ENCODE measurements at places on chromosomes 7 and 10.

DNA sequence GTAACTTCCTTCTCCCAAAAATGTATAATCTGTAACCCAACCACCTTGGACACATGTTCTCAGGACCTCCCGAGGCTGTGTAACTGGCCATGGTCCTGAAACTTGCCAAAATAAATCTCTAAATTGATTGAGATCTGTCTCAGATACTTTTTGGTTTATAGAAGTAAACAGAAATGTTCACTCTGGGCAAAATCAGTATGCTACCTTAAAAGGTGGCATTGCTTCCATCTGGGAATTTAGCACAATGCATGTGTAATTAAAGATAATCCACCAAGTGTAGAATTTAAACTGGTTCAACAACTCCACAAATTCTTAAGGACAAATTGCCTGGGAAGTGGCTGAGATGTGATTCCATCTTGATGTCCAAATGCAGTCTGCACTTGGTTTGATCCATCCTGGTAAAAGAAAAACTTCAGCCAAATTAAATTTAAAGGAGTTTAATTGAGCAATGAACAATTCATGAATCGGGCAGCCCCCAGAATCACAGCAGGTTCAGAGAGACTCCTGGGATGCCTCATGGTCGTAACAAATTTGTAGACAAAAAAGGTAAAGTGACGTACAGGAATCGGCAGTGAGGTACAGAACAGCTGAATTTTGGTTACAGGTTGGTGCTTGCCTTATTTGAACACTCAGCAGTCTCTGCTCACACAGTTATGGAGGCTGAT is 102.6 kb upstream of the PFKP start:
- no peak for DNase-seq

- DNase-seq = peak; percentile 62
Observed at GRCh38 chr10:75165684-75166622, 44.6 kb upstream of the VDAC2 start.

DNA sequence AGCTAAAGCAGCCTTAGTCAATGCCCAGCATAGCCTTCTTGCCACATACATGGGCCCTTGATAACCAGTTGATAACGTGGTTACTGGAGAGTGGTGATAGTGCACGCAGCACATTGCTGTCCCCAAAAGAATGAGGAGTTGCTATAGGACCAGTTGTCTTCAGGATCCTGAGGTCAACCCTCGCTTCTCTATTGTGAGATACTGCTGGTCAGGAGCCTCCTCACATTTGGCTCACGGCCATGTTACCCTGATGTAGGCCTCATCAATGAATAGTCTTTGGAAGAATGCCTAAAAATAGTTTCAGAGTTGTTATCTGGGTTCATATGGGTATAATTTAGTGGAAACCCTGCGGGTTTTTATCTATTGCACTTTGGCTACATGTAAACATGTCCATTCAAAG is 230.7 kb downstream of the VTI1A start:
- DNase-seq = no peak

GRCh38 chr10:8639486-8640185 is 585.1 kb downstream of the GATA3 start:
- DNase-seq = no peak

GRCh38 chr7:92767437-92767836 is 68.9 kb downstream of the CDK6 start:
- no peak for DNase-seq

GRCh38 chr7:95694334-95694733 is 78.0 kb upstream of the DYNC1I1 start:
- no peak for DNase-seq

DNA sequence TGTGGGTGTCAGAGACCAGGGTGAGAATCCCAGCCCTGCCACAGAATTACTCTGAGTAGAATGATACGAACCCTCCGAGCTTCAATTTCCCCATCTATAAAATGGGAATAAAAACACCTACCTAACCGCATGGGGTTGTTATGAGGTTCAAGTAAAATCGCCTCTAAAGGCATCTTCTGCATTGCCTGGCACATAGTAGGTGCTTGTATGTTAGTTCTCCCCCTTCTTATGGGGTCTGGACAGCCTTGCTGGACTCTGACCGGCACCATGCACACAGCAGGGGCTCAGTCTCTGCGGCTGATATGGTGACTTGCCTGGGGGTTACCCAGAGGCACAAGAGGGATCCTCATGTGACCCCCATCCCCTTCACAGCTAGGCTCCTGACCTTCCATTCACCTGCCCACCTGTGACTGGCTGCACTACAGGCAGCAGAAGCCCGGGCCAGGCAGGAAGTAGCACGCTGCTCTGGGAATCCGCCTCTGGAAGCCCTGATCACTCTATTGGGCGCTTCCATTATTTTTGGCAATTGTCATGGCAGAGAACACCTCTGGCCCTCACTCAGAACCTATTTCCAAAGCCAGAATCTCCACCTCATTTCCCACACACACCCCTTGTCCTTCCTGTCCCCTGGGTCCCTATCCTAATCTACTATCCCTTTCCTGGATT is 6.0 kb downstream of the SH3PXD2A start:
- no peak for DNase-seq

DNA sequence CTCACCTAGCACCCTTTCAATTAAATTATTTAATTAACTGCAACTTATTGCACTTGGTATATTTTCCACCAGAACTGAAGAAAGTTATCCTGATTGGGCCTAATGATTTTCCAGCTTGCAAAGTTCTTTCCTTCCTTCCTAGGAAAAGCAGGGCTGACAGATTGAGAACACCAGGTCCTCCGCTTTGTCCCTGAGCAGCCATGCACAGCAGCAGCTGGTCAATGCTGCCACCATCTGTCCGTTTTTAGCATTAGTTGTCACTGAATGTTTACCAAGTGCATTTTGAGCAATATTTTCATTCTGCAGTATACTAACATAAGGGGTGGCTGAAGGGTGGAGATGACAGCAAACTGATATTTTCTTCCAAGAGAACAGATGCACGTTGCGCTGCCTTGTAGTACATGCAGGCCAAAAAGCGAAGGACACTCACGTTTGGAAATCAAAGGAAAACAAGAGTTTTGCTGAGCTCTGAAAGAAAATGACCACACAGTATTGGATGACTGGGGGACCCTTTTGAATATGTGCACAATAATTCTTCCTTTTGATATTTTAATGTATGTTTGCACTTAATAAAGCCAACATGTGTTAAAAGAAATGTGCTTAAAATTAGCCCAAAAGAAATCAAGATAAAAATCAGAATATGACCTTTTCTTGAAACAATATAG is 248.8 kb upstream of the PTN start:
- DNase-seq = no peak

DNA sequence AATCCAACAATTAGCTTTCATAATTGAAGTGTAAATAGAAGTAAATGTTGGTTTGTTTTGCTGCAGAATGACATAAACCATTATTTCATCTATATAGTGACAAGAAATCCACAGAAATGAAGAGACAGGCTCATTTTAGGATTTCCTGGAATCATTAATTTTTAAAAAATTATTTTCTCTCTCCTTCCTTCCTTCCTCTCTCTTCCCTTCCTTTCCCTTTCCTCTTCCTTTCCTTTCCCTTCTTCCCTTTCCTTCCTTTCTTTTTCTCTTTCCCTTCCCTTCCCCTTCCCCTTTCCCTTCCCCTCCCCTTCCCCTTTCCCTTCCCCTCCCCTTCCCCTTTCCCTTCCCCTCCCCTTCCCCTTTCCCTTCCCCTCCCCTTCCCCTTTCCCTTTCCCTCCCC is 51.2 kb upstream of the KMT2C start:
- DNase-seq = no peak

- no peak for DNase-seq
Observed at GRCh38 chr10:120987359-120987758, 136.2 kb downstream of the WDR11 start.

Data from GM19239 (cell line).